ENCODE measurements at places on chromosomes 3 and 15.

- no peak for ATAC-seq
Observed at GRCh38 chr15:86505951-86506350, 426.3 kb downstream of the AGBL1 start.

DNA sequence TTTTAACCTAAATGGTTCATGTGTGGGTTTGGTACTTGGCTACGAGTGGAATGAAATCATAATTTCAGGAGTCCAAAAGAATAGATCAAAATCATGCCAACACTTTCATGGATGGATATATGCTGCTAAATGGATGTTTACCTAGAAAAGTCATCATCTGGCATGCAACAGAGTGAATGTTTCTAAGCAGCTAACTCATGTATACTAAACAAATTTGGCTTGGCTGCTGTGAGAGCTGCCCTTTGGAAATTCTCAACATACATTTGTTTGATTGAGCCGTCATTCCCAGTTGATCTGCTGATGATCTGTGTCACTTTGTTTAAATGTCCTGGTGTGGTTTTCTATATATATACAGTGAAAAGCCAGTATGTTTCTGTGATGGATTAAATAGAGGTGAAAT lies 263.3 kb downstream of the MECOM start:
- no peak for ATAC-seq

DNA sequence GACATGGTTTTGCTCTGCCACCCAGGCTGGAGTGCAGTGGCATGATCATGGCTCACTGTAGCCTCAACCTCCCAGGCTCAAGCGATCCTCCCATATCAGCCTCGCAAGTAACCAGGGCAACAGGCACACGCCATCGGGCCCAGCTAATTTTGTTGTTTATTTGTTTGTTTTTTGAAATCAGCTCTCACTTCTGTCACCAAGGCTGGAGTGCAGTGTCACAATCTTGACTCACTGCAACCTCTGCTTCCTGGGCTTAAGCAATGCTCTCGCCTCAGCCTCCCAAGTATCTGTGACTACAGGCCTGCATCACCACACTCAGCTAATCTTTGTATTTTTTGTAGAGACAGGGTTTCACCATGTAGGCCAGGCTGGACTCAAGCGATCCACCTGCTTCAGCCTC lies 26.3 kb upstream of the PLCH1 start:
- ATAC-seq = no peak

DNA sequence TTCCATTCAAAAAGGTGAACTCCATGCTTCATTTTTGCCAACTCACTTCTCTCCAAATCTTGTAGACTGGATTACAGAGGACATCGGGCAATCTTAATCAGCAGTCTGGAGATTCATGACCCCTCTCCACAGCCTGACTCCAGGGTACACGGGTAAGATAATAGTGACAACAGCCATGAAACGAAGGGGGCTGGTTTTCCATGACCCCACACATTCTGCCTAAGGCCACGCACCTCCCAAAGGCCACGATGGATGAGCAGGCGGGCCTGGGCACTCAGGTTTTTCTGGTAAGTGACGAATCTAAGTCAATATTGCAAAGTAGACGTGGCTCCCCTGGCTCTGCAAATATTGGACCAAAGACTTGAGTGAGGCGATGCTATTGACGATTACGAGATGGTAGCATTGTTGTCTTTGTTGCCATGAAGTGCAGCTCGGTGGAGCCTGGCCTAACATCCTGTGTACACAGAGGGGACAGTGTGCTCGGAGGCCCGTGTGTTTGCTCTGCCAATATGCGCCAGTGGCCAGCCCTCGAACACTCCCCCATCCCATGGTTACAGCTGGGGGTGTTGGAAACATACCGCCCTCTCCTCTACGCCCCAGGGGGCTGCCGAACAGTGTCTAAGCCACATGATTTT lies 119.1 kb downstream of the OPA1 start:
- ATAC-seq = no peak
